Hematopoietic multipotent progenitor cell (in vitro differentiated cells): ENCODE measurements at places on chromosomes 13 and 19. TPM values are rescaled to one million over a fixed set of nuclear protein-coding genes. Genes with fewer than 3 reads are reported as not detected.

DNA sequence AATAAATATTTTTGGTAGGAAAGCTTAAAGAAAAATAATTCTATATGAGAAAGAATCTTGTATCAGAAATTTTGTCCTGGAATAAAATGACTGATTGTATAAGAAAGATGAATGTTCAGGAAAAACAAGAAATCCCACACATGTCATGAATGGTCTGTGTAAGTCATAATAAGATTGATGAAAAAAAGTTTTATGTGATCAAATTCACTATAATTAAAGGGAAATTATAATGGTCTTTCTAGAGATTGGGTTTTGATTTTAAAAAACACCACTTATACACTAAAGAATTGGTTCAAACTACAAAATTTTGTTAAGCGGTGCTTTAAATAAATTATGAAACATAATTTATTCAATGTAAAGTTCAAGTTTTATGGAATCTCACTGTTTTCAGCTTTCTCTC lies 7.2 kb upstream of the ZNF841 start:
- no peak for DNase-seq

GRCh38 chr13:36231236-36231635 lies 16.9 kb upstream of the SOHLH2 start:
- no peak for DNase-seq

The ZNF708 gene
- total RNA-seq, result 7.3 TPM

The ZNF540 gene
- 1.1 TPM for total RNA-seq

- DNase-seq, result peak; percentile 70
Observed at GRCh38 chr13:28744656-28745055, 25.9 kb upstream of the SLC46A3 start.

- peak; percentile 92 for DNase-seq
Observed at GRCh38 chr19:41327576-41328156, 17.7 kb downstream of the CCDC97 start.

The NR2F6 gene
- 10.8 TPM for total RNA-seq

GRCh38 chr13:100491164-100491842 lies 97.3 kb downstream of the GGACT start:
- DNase-seq, result no peak

DNA sequence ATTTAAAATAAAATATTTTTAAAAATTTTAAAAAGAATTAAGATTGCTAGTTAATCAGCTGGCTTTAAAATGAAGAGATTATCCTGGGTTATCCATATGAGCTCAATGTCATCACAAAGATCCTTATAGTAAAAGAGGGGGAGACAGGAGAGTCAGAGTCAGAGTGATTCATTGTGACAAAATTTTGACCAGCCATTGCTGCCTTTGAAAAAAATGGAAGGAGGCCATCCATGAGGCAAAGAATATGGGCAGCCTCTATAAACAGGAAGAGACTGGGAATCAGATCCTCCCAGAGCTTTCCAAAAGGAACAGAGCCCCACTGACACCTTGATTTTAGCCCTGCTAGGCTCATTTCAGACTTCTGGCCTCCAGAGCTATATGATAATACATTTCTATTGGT lies 9.3 kb upstream of the RUBCNL start:
- DNase-seq, result no peak

The ZNF649 gene
- total RNA-seq, result 7.5 TPM

DNA sequence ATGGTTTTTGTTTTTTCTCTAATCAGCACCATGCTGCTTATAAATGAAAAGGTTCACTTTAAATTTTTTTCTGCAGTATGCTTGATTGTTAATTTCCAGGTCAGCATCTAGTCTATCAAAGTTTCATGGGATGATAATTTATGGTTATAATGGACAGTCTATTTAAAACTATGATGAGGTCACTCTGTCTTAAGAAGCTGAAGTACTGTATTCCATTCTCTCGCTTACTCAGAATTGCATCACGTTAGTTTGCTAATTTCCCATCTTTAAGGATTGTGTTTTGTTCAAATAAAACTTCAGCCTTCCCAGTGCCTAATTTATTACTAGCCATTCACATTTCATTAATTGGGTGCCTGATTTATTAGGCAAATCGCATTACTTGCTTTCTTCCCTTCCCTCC lies 94.3 kb downstream of the GPC6 start:
- no peak for DNase-seq

DNA sequence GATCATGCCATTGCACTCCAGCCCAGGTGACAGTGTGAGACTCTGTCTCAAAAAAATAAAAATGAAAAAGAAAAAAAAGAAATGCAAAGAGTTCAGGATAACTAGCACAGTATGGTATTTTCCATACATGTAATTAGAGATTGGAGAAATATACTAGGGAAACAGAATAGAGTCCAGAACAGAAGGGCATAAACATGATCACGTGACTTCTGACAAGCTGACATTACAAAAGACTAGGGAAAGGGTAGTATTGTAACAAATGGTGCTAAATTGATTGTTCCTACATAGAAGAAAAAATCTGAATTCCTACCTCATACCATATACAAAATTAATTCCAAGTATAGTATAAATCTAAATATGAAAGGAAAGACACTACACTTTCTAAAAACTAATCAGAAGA lies 1.3 kb upstream of the NLRP5 start:
- no peak for DNase-seq

DNA sequence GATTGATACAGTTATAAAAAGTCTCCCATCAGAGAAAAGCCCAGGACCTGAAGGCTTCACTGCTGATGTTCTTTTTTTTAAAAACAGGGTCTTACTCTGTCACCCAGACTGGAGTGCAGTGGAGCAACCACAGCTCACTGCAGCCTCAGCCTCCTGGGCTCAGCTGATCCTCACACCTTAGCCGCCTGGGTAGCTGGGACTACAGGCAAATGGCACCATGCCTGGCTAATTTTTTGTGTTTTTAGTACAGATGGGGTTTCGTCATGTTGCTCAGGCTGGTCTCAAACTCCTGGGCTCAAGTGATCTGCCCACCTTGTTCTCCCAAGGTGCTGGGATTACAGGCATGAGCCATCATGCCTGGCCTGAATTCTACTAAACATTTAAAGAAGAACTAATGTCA lies 33.1 kb downstream of the TEX29 start:
- no peak for DNase-seq

- no peak for DNase-seq
Observed at GRCh38 chr13:75904012-75904411, 267.9 kb downstream of the LMO7 start.

DNA sequence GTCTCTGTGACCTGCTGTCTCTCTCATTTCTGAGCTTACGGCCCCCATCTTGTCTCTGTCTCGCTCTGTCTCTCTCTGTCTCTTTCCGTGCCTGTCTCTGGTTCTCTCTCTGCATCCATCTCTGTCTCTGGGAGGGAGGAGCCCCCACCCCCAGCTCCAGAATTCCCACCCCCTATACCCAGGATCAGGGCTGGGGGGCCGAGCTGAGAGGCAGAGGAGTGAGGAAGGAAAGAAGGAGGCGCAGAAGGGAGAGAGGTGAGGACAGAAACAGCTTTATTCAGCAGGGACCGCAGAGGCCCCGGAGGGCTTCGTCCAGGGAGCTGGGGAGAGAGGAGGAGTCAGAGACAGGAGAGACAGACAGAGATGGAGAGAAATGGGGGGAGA lies 14.0 kb downstream of the JOSD2 start:
- no peak for DNase-seq

The NCCRP1 gene
- total RNA-seq, result under 0.01 TPM

- no peak for DNase-seq
Observed at GRCh38 chr19:6596621-6597020, 5.7 kb upstream of the CD70 start.

DNA sequence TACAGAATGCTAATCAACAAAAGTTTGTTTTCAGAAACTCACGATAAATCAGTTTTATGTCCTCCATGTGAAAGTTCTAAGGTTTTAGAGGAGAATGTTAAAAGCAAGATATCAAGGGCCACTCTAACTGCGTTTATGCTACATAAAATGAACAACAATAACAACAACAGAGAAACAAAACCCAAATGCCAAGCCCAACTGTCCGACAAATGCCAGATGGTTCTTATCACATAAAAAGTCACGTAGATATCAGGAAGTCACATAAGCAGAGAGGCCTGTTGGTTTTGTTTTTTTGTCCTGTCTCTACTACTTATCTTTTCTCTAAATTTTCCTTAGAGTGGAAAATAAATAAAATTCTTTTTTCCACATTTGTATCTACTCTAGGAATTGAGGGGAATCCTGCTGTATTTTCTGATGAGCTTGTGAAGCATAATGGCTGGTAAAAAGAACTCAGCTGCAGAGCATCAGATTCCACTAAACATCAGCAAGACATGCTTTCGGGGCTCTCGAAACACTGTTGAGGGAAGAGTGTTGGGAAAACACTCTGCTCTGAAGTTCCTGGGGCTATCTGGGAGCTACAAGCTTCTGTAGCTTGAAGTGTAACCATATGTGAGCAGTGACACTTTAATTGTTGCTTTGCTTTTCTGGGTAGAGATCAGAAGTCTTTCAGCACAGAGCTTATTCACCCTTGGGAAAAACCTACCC lies 110.1 kb downstream of the SLAIN1 start:
- DNase-seq, result no peak

DNA sequence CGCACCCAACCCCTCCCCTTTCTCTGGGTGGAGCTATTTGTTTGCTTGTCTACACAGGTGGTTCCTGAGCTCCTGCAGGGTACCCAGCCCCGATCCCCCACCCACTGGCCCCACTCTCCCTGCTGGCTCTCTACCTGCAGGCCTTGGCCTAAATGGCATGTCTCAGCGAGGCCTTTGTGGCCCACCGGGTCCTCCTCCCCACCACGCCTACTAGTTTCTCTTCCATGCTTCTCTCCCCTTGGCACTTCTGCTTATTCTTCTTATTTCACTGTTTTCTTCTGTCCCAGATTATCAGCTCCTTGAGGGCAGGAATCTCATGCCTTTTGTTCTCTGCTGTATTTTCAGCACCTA lies 57.4 kb upstream of the ZNF536 start:
- no peak for DNase-seq

DNA sequence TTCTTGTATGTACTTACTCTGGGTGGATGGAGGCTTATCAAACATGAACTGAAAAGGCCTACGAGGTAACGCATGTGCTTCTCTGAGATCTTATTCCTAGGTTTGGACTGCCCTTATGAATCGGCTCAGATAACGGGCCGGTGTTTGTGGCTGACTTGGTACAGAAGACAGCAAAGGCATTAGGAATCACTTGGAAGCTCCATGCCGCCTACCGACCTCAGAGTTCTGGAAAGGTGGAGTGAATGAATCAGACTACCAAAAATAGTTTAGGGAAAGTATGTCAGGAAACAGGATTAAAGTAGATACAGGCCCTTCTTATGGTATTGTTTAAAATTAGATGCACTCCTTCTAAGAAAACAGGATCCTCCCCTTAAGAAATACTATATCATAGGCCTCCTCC lies 172.4 kb upstream of the PCDH9 start:
- DNase-seq, result no peak

- peak; percentile 79 for DNase-seq
Observed at GRCh38 chr19:53870485-53870844, 2.8 kb downstream of the MYADM start.

The SYNGR4 gene
- not detected for total RNA-seq

The SHANK1 gene
- total RNA-seq, result 6.2 TPM
